ENCODE measurements at places on chromosomes 2 and 18. TPM values are rescaled to one million over a fixed set of nuclear protein-coding genes. Genes with fewer than 3 reads are reported as not detected.

KIAA2012 gene
- 0.03 TPM for polyA plus RNA-seq

PSMA8 gene
- polyA plus RNA-seq, result not detected

TBC1D8 gene
- 50.4 TPM for polyA plus RNA-seq

PAX3 gene
- polyA plus RNA-seq, result 2.8 TPM

CYP26B1 gene
- polyA plus RNA-seq, result 0.87 TPM

L3MBTL4 gene
- polyA plus RNA-seq, result 0.04 TPM

FAM161A gene
- 2.3 TPM for polyA plus RNA-seq

SYT4 gene
- not detected for polyA plus RNA-seq

REG3A gene
- polyA plus RNA-seq, result 0.53 TPM

IL1R2 gene
- 0.86 TPM for polyA plus RNA-seq

SIX3 gene
- polyA plus RNA-seq, result not detected

CCDC141 gene
- 2.4 TPM for polyA plus RNA-seq

CXCR4 gene
- 1.8 TPM for polyA plus RNA-seq

ITGB6 gene
- 3.0 TPM for polyA plus RNA-seq

FBLN7 gene
- 0.31 TPM for polyA plus RNA-seq

LHCGR gene
- polyA plus RNA-seq, result 0.01 TPM

Data from psoas muscle (tissue), 8 donors.